Lung (tissue), 17 donors: ENCODE measurements at places on chromosomes 1 and 21. TPM values are rescaled to one million over a fixed set of nuclear protein-coding genes. Genes with fewer than 3 reads are reported as not detected.

The AKT3 gene
- 53.1 TPM for total RNA-seq

The ENAH gene
- 75.4 TPM for total RNA-seq

The SYPL2 gene
- total RNA-seq: 1.4 TPM

The MTARC2 gene
- 49.9 TPM for total RNA-seq

The FAM151A gene
- not detected for total RNA-seq

GRCh38 chr1:194378517-194378916 lies 1192.1 kb upstream of the B3GALT2 start:
- H3K36me3 ChIP-seq: no peaks in the 10 kb centered on the region
- DNase-seq: no peak
- no peak overlapping the region for H3K4me3 ChIP-seq
- no peaks in the 10 kb centered on the region for H3K27me3 ChIP-seq

The ADCY10 gene
- total RNA-seq: 0.09 TPM

GRCh38 chr1:181016563-181016962 lies 6.1 kb downstream of the STX6 start:
- no peaks in the 10 kb centered on the region for H3K36me3 ChIP-seq
- peaks cover 3% of the 10 kb centered on the region for H3K4me1 ChIP-seq
- no peak overlapping the region for H3K27ac ChIP-seq
- H3K27me3 ChIP-seq: no peaks in the 10 kb centered on the region
- no peak for DNase-seq

DNA sequence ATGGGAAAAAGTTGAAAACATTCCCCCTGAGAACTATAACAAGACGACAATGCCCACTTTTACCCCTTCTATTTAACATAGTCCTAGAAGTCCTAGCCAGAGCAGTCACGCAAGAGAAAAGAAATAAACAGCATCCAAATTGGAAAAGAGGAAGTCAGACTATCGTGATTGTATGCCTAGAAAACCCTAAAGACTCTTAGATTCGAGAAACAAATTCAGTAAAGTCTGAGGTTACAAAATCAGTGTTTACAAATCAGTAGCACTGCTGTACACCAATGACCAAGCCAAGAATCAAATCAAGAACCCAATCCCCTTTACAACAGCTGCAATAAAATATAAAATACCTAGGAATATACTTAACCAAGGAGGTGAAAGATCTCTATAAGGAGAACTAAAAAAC lies 72.4 kb downstream of the POU2F1 start:
- H3K27ac ChIP-seq: no peak overlapping the region
- no peak overlapping the region for H3K4me3 ChIP-seq
- DNase-seq: no peak
- no peaks in the 10 kb centered on the region for H3K36me3 ChIP-seq
- peaks cover 4% of the 10 kb centered on the region for H3K4me1 ChIP-seq
- H3K27me3 ChIP-seq: no peaks in the 10 kb centered on the region

The SEMA6C gene
- 9.8 TPM for total RNA-seq

The CACNA1S gene
- total RNA-seq: 0.20 TPM

The TMEM52 gene
- 6.1 TPM for total RNA-seq

DNA sequence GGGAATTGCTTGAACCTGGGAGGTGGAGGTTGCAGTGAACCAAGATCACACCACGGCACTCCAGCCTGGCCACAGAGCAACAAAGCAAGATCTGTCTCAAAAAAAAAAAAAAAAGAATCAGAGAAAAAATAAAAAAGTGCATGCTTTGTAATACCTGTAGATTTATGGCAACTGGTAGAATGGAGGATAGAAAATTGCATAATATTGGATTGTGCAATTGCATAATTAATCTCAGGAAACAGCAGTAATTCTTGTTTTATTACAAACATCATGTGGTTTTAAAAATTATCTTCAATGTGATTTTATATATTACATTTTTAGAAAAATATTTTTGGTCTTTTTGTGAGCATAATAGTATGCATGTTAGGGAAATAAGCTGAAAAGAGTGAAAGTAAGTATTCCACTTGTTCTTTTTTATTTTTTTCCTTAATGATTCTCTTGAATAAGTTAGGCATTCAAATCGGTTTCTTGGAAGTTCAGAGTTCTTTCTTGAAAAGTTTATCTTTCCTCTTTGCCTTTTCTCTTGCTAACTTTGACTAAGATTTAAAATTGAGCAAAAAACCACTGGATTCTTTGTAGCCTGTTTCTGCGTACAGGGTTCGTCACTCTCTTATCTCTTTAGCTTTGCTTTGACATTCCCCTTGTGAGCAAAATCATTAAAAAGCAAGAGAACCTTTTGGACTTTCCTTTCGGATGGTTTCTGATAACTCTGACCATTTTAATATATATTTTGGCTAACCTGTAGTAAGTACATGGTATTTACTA lies 127.5 kb upstream of the ADAMTS5 start:
- no peak overlapping the region for H3K27ac ChIP-seq
- no peak overlapping the region for H3K4me3 ChIP-seq
- DNase-seq: no peak
- no peaks in the 10 kb centered on the region for H3K4me1 ChIP-seq

DNA sequence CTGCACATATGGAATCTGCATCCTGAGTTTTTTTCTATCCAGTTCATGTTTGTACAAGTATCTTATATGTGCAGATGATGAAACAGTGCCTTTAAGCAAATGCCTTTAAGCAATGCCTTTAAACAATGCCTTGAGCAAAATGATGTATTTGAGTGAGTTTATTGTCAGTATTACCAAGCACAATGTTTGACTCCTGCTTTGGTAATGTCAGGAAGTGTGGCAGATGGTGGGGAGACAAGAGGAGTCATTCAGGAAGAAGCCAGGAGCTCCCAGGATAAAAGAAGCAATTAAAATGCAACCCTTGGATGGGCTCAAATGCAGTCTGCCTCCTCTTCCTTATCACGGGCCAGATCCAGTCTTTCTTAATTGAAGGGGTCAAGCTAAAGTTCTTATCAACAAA lies 108.7 kb upstream of the KCNJ15 start:
- no peaks in the 10 kb centered on the region for H3K36me3 ChIP-seq
- no peak overlapping the region for H3K27ac ChIP-seq
- no peak overlapping the region for H3K4me3 ChIP-seq
- H3K27me3 ChIP-seq: no peaks in the 10 kb centered on the region

DNA sequence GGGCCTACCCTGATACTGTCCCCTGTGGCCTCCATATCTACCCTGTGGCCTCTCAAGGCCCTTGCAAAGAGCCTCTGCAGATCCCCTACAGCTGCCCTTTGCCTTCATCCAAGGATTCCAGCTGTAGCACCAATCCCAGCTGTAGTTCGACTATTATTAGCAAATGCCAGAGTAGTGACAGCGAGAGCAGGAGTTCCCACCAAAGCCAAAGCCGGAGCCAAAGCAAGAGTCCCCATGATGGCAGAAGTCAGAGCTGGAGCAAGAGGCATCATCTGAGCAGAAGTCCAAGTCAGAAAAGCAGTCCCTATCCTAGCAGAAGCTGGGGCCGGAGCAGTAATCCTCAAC lies 2.7 kb downstream of the NSUN4 start:
- no peaks in the 10 kb centered on the region for H3K36me3 ChIP-seq
- no peaks in the 10 kb centered on the region for H3K27me3 ChIP-seq
- no peak overlapping the region for H3K4me3 ChIP-seq
- H3K27ac ChIP-seq: no peak overlapping the region
- no peaks in the 10 kb centered on the region for H3K4me1 ChIP-seq

The UMODL1 gene
- not detected for total RNA-seq

DNA sequence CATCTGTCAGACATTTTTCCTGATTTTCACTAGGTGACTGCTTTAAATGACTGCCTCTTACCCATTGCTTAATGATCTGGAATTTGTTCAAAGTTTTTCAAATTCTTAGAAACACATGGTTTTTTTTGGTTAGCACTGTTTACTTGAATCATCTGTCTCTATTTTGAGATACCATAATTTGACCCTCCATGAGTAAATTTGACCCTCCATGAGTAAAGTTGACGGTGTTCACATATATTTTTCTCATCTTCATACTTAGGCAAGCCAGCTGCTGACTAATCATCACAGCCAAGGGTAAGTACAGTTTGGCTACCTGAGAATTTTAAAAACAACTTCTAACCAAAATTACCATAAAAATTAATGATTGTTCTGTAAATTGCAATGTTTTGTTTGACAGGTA lies 586.5 kb downstream of the PTBP2 start:
- no peaks in the 10 kb centered on the region for H3K36me3 ChIP-seq
- no peak overlapping the region for H3K4me3 ChIP-seq
- peaks cover 12% of the 10 kb centered on the region for H3K4me1 ChIP-seq
- H3K27ac ChIP-seq: no peak overlapping the region

DNA sequence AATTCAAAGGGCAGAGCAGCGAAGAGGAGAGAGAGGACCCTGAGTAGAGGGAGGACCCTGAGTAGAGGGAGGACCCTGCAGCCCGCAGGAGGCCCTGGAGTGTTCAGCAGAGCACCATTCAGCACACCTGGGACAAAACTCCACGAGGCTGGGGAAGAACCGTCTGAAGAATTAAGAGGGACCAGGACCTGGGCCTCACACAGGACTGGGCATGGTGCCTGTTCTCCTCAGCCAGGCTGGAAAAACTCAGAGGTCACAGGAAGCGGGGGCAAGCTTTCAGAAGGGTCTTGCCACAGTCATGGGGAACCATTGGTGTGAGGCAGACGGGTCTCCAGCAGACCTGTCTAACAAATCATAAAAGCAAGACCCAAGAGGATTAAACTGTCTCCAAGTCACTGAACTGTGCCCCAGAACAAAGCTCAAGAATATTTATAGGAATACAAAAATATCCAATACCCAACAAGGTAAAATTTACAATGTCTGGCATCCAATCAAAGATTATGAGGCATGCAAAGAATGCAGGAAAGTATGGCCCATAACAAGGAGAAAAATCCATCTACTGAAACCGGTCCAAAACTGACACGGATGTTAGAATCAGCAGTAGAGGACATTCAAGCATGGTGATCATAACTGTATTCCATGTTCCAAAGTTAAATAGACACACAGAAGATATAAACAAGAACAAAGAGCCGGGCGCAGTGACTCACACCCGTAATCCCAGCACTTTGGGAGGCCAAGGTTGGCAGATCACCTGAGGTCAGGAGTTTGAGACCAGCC lies 30.6 kb downstream of the MORN1 start:
- no peak overlapping the region for H3K4me3 ChIP-seq
- H3K4me1 ChIP-seq: no peaks in the 10 kb centered on the region
- no peaks in the 10 kb centered on the region for H3K27me3 ChIP-seq
- no peak for DNase-seq

DNA sequence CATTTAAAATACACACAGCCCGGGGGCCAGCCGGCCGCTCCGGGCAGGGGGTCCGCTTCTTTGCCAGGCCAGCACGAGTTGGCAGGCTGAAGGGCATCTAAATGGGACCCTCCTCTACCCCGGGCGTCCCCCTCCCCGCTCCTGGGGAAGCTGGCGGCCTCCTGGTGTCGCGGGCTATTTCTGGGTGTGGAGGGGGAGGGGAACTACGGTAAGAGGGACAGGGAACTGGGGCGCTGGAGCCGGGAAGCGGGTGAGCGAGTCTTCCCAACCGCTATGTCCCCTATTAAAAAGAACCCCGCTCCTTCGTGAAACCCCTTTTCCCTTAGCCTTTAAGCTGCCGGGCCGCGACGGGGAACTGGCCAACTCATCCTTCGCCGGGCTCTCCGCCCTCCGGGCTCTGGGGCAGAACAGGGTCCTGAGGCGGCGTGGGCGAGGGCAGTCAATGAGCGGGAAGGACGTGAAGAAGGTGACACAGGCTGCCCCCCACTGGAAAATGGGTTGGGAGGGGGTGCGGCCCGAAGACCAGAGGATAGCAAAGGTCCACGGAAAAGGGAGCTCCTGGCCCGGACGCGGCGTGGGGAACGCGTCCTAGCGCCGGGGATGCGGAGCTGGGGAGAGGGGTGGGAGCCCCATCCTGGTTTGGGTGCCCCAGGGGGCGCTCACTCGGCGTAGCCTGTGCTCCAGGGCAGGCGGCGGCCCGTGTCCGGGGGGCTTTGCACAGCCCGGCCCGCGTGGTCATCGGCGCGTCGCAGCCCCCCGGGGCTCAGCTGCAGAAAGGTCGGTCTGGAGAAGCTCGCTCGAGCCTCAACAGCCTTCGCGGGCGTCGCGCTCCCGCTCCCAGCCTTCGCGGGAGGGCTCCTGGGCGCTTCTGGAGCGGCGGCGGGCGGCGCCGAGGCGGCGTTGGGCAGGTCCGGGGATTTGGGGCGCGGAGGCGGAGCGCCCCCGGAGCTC lies 544 bp downstream of the PPM1J start:
- no peaks in the 10 kb centered on the region for H3K4me1 ChIP-seq
- H3K4me3 ChIP-seq: peak overlapping the region; percentile 46
- no peaks in the 10 kb centered on the region for H3K36me3 ChIP-seq
- no peaks in the 10 kb centered on the region for H3K27me3 ChIP-seq
- DNase-seq: peak; percentile 26

GRCh38 chr1:213106298-213106697 lies 55.3 kb downstream of the RPS6KC1 start:
- no peaks in the 10 kb centered on the region for H3K4me1 ChIP-seq
- H3K27ac ChIP-seq: no peak overlapping the region
- peaks cover 6% of the 10 kb centered on the region for H3K36me3 ChIP-seq
- no peak overlapping the region for H3K4me3 ChIP-seq

GRCh38 chr1:19121192-19121591 lies 88.9 kb downstream of the UBR4 start:
- peaks cover 65% of the 10 kb centered on the region for H3K36me3 ChIP-seq
- no peak overlapping the region for H3K27ac ChIP-seq
- DNase-seq: no peak
- H3K4me1 ChIP-seq: no peaks in the 10 kb centered on the region
- H3K4me3 ChIP-seq: no peak overlapping the region
- H3K27me3 ChIP-seq: no peaks in the 10 kb centered on the region

DNA sequence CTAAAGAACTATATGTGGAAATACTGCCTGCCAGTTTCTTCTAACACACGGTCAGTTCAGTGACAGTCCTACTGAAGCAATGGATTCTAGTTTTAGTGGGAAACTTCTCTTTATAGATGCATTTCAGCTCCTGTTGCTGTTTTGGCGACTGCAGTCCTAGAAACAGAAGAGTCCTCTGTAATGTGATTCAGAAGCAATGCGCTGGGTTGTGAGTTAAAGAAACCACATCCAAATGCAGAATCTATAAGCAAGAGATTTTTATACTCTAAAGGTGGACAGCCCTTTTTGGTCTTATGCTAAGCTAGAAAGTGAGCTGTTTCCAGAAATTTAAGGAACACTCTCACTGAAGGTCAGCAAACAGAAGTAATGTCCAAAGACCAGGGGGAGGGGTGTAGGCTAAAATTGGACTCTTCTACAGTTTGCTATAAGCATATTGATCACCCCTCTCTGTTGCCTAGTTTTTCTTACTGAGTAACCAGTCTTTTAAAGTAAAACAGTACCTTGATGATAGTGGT lies 30.8 kb downstream of the DUSP10 start:
- H3K27ac ChIP-seq: no peak overlapping the region
- H3K27me3 ChIP-seq: no peaks in the 10 kb centered on the region
- peaks cover 2% of the 10 kb centered on the region for H3K4me1 ChIP-seq
- peaks cover under 1% of the 10 kb centered on the region for H3K36me3 ChIP-seq
- H3K4me3 ChIP-seq: no peak overlapping the region
